Stimulated activated CD8-positive, alpha-beta memory T cell treated with anti-CD3 and anti-CD28 coated beads, Interleukin-4, amount 100 ng/mL, for 4 hours (primary cell): ENCODE measurements at places on chromosomes 5 and 9.

DNA sequence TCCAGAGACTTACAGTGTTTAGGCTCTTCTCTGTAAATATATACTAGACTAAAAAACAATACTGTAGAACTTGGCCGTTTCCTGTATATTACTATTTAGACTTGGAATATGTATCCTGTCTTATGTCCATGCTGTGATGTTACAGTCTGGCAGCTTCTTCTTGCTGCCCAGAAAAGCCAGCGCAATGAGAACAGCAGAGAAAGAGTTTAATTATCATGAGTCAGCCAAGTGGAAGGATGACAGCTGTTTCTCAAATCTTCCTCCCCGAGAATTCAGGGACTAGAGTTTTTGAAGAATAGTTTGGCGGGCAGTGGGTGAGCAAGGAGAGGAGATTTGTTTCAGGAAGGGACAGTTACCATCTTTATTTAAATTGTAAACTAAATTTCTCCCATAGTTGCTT lies 37.5 kb downstream of the NAA35 start:
- no peak for DNase-seq

DNA sequence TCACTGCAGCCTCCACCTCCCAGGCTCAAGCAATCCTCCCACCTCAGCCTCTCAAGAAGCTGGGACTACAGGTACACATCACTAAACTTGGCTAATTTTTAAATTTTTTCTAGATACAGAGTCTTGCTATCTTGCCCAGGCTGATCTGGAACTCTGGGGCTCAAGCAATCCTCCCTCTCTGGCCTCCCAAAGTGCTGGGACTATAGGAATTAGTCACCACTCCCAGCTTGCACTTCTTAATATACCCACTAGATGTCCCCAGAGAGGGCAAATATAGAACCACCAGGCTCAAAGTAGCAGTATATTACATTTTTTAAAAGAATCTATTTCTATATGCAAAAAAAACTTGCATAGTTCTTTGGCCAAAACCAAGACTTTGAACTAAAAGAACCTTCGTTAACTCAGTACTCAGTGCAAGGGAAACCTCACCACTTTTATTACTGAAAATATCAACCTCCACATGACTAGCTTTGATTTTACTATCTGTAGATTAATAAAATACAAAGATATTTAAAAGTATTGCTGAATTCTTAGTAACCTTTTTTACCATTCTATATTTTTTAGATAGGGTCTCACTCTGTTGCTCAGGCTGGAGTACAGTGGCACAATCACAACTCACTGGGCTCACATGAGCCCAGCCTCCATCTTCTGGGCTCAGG lies 25.8 kb upstream of the HSD17B3 start:
- DNase-seq, result no peak

- DNase-seq, result no peak
Observed at GRCh38 chr9:95733741-95734666, 141.5 kb upstream of the ERCC6L2 start.

DNA sequence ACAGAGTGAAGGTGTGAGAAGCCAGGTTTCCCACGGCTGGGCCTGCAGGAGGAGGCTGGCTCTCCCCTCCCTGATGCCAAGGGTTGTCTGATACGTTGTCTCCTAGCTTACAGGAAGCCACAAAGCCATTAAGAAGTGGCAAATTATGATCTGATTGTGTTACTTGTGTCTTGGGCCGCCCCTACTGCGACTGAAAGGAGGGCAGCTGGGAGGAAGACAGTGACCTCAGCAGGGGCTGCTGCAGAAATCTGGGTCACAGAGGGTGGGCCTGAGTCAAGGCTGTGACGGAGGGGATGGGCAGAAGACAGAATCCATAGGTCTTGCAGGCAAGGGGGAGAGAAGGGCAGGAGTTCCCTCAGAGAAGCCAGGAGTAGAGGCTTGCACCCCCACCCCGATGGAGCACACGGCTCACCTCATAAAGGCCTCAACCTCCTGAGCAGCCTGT lies 145.0 kb downstream of the FSTL4 start:
- DNase-seq, result no peak

GRCh38 chr9:126357074-126357473 lies 30.4 kb downstream of the MVB12B start:
- DNase-seq, result no peak

GRCh38 chr5:31708089-31708488 lies 69.2 kb downstream of the PDZD2 start:
- DNase-seq, result no peak

DNA sequence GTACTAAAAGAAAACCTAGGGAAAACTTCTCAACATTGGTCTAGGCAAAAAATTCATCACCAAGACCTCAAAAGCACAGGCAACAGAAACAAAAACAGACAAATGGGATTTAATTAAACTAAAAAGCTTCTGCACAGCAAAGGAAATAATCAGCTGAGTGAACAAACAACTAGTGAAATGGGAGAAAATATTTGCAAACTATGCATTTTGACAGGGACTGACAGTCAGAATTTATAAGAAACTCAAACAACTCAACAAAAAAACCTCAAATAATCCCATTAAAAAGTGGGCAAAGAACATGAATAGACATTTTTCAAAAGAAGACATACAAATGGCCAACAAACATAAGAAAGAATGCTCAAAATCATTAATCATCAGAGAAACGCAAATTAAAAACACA lies 189.4 kb downstream of the AUH start:
- DNase-seq, result no peak

DNA sequence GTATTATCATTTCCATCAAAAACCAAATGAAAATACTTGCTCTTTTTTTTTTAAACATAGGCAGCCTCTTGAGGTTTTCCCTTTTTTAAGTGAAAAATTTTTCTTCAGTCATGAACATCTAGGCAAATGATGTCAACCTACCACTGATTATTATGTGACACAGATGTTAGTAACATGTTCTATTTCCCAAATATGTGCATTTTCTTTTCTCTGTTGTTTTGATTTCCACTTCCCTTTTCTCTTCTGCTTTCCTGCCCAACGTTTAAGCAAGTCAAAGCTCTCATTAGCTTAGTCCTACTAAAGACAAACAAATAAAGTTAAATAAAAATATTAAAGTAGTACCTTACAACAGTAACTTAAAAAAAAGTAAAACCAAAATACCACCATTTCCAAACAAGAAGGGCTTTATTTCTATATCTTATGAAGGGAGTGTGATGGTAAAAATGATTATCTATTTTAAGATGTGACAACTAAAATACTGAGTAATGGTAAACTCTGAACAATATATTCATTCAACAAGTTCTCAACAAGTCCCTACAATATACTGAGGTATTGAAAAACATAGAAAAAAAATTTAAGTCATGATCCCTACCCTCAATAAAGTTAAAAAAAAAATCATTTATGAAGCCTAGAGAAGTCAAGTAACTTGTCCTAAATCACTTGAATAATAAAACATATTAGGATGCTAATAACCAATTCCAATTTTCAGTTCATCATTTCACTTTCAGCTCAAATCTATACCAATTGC lies 9.4 kb downstream of the SLC38A9 start:
- no peak for DNase-seq

DNA sequence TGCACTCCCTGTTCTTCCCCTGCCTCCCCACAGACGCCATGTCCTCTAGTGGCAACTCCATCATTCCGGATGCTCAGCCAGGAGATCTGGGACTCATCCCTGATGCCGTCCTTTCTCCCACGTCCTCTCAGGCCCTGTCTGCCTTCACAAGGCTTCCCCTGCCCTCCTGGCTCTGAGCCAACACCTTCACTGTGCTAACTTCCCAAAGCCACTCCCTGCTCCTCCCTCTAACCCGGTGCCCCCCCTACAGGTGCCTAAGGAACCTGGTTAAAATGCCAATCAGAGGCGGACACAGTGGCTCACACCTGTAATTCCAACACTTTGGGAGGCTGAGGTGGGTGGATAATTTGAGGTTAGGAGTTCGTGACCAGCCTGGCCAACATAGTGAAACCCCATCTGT lies 67.6 kb downstream of the LMX1B start:
- DNase-seq, result no peak

- DNase-seq, result no peak
Observed at GRCh38 chr9:94199776-94200175, 59.3 kb upstream of the ZNF169 start.

DNA sequence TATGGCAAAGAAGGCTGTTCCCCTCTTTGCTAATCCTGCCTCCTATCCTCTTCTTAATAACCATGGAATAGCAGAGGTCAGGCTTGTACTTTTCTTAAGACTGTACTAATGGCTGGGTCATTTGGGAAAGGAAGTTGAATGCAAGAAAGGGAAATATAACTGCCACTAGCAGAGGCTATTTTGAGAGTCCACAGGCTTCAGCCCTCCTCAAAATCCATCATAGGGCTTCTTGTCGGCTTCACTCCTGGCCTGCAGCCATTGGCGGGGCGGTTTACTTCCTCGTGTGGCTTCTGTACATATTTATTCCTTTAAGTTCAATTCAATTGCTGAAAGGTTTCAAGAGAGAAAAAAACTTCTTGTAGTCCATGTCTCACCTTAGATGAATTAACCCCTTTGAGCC lies 2.8 kb upstream of the PARP8 start:
- DNase-seq, result no peak

DNA sequence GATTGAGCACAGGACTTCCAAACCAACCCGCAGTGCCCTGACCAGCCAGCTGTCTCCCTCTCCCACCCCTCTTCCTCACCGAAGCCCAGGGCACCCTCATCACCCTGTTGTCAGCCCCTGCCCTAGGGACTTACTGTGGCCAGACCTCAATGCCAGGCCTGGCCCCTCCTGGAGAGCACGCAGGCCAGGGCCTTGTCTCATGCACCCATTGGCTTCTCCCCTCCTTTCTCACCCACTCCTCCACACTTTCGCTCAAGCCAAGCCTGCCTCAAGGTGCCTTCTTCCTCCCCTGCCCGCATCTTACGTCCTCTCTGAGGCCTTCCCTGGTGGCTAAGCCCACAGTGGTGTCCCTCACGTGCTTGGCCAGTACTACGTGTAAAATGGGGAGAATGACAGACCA lies 33.3 kb upstream of the N4BP3 start:
- DNase-seq, result no peak

DNA sequence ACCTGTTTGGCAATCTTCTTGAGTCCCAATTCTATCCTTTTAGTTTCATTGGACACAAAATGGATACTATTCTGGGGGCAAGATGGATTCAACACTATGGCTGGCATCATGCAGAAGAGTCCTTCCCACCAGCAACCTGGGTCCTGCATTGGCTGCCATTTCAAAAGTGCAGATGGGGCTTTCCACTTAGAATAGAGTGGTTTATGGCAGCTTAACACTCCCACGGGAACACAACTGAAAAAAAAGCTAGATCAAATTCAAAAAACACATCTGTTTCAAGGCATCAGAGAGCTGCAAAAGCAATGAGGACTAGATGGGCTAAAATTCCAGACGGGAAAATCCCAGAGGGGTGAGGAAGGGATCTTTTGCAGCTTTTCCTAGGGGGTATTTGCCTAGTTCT lies 11.2 kb upstream of the HMHB1 start:
- DNase-seq, result no peak

- DNase-seq, result no peak
Observed at GRCh38 chr5:14476786-14477435, 104.7 kb upstream of the OTULINL start.

DNA sequence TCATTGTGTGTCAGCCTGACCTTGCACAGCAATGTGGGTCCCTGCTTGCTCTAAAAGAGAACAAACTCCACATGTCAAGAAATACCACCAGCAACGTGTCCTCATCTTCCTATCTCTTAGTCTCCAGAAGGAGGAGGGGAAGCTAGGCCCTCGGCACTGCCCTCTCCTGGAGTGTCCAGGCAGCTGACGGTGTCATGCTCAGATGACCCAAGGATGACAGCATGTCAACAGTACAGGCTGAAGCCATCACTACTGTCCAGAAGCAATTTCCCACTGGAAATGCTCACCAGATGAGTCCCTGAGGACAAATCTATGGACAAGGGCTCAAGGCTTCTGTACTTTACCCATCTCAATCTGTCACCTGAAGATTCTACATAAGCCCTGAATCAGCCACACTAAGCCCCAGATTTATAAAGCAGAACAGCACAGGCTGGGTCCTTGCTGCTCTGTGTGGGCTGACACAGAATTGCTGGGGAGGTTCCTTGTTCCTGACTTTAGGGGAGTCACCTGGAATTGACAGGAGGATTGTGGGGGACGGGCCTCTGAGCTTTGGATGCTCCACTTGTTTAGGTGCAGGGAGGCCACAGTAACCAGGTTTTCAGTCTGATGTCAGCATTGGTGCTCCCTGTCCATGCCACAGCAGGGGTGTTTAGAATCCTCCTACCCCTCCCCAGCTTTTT lies 210.2 kb downstream of the DAB2IP start:
- DNase-seq, result no peak

DNA sequence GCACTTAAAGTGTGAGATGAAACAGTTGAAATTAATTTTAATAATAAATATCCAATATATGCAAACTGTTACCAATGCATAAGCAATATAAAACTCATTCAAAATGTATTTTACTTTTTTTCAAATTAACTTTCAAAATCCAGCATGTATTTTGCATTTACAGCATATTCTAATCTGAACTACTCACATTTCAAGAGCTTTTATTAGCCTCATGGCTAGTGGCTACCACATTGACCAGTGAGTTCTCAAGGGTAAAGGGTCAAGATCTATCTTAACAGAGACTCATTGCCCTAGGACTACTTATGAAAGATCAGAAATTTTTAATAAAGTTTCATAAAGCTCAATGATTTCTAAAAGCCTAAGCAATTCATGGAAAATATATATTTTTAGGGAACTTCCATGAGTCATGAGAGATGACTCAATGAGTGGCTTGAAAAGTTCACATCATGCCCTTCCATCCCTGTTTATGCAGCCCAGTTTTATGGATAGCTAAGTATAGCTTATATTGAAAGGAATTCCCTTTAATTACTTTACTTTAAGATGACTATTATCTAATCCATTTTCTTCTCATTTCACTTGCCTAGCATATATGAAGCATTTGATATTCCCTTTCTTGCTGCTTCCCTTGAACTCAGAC lies 608.6 kb downstream of the SLCO4C1 start:
- no peak for DNase-seq

GRCh38 chr9:92385953-92386352 lies 18.4 kb downstream of the OGN start:
- DNase-seq, result no peak

GRCh38 chr5:8633696-8634095 lies 764.7 kb downstream of the MTRR start:
- no peak for DNase-seq
